ENCODE measurements at places on chromosomes 7 and 10.

DNA sequence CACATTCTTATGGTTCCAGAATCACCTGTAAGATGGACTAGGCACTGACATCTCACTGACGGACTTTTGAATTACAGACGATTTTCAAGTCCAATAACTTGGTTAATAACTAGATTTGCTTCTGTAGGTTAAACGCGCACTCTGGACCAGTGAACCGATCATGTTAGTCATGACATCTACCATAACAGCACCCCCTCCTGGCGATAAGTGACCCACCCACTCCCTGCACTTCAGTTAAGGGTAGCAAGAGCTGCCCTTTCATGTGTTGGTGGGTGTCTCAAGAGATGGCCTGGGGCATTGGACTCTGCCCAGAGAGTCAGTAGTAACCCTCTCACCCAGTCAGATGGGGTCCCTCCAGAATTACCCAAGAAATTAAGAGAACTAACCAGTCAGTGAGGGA is 12.9 kb downstream of the GRM8 start:
- no peak for DNase-seq

DNA sequence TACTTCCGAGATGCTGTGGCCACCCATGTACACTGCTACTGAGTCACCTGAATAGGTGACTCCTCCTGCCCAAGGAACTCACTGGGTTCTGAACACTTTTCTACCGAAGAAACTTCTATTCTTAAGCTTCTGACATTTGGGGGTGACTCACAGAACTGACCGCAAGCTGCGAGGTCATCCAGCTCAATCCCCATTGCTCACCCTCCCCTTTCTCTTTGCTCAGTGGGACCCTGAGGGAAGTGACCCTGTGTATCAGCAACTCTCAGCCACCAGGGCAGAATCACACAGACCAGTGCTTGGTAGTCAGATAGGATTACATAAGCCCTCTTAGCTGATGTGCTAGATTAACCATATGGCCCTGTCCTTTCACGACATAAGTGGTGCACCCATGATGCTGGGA is 46.3 kb downstream of the INSYN2A start:
- DNase-seq, result no peak

- DNase-seq, result no peak
Measured at GRCh38 chr10:102147561-102147960, 4.6 kb upstream of the NOLC1 start.

- DNase-seq, result no peak
Measured at GRCh38 chr10:58457761-58458616, 54.7 kb upstream of the BICC1 start.

GRCh38 chr10:72134785-72135767 is 46.7 kb upstream of the SPOCK2 start:
- no peak for DNase-seq

GRCh38 chr7:89772276-89772675 is 382.0 kb upstream of the STEAP1 start:
- DNase-seq, result no peak

DNA sequence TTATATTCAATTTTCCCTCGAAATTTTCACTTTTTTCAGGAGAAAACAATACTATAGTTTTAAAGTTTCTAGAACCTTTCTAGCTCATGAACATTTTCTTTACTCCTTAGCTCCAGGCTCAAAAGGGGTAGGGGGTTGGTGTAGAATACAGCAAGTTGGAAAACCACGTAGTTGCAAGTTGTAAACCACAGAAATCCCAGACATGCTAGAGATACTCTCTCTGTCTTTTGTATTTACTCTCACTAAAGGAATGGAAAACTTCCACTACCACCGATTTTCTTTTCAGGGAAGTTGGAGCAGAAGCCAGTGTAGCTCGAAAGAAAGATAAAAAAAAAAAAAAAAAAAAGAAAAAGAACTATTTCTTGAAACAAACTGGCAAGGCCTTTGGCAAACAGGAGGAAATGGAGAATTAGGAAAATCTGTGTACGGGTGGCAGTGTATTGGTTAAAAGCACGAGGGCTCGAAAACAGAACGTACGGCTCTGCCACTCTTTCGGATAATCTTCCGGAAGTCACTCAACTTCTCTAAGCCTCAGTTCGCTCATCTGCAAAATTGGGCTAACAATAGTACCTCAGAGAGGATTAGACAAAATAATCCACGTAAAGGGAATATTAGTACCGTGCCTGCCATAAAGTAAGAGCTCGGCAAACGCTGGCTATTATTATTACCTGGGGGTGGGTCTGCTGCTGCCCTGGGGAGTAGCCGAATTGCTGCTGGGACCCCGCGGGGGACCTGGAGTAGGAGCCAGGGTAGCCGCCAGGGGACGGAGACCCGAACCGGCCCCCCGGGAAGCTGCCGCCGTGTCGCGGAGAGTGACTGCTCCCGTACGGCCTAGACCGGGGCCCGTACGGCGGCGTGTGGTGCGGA is 628 bp downstream of the MPLKIP start:
- no peak for DNase-seq

GRCh38 chr7:26153823-26154783 is 2.1 kb downstream of the NFE2L3 start:
- DNase-seq, result no peak

All from kidney epithelial cell (primary cell).